ENCODE measurements at places on chromosomes 4 and X.

DNA sequence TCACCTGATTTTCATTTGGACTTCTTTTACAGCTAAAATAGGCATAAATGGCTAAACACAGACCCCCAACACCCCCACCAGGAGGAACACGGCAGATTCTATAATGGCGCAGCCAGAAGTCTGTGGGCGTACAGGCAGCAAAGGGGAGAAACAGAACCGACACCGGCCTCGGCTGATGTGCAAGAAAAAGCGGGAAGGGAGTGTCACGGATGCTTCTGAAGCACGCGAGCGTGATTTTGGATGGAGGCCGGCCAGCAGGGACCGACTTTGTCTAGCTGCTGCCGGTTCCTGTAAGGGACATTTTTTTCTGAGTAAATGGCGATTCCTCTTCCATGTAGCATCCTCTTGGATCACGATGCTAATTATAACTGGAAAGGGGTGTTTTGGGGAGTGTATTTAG, 24.9 kb upstream of the ETNPPL start:
- DNase-seq, result no peak

DNA sequence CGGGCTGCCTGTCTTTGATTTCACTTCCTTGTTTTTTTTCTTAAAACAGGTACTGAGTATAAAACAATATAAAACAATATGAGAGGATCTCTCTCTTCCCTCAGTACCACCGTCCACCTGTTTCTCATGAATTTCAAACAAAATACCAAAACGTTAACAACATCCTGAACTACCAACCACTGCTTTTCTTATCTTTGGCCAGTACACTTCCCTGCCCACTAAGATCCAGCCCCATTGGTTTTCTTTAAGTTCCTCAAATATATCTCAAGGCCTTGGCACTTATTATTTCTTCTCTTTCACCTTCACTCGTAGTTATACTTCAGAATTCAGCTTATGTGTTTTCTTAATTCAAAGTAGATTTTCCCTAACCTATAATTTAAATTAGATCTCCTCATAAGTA, 370.2 kb upstream of the GRIA3 start:
- no peak for DNase-seq

- DNase-seq, result no peak
These were observed 1.3 kb downstream of the ANTXR2 start for GRCh38 chr4:80071604-80072227.

DNA sequence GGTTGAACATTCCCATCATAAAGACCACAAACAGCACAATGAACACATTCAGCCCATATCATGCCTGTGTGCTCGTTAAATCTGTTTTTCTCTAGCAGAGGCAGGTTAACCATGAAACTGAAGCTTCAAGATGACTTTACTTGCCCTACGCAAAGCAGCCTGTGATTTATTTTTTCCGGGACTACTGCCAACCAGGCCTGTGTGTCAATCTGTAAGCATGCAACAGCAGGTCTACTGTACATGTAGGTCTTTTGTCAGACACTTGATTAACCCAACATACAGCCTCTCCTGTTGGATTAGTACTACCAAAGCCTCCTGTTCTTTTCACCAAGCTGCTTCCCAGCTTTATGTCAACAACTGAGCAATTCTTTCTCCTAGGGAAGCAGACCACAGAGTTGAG, 85.5 kb upstream of the ACSL1 start:
- peak; percentile 26 for DNase-seq

DNA sequence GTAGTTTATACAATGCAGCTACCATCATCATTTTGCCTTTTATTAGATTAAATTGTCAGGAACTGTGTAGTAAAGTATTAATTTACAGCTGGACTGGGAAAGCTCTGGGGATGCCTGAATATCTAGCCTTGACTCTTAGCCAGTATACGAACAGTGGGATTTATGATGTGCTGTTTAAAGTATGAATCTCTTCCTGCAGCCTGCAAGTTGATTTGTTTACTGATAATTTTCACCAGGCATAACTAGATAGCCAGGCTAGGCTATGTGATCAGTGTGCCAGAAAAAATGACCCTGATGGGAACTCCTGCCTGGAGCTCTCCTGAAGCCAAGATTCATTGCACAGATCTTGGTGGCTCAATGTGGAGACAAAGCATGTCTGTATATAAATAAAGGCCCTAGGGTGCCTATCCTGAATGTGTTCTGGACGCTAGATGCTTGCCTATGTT, 119.2 kb downstream of the SCLT1 start:
- peak; percentile 3 for DNase-seq
